Omental fat pad (tissue), 4 donors: ENCODE measurements at places on chromosomes 2 and 18. TPM values are rescaled to one million over a fixed set of nuclear protein-coding genes. Genes with fewer than 3 reads are reported as not detected.

DNA sequence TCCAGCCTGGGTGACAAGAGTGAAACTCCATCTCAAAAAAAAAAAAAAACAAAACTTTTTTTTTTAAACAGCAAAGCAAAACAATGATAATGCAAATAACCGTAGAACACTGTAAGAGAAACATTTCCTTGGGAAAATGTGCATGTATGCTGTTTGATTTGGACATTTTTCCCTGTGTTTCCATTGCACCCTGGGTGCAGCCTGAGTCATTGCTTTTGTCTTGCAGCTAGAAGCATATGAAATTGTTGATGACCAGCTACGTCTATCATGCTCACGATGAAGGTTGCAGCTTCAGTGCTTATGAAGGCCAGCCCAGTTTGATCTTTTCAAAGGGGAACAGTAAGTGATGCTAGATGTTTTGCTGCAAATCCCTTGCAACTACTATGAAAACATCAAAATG lies 41.5 kb downstream of the MOGAT1 start:
- no peak for DNase-seq

GRCh38 chr2:36634981-36635597 lies 37.1 kb upstream of the FEZ2 start:
- no peak for DNase-seq

DNA sequence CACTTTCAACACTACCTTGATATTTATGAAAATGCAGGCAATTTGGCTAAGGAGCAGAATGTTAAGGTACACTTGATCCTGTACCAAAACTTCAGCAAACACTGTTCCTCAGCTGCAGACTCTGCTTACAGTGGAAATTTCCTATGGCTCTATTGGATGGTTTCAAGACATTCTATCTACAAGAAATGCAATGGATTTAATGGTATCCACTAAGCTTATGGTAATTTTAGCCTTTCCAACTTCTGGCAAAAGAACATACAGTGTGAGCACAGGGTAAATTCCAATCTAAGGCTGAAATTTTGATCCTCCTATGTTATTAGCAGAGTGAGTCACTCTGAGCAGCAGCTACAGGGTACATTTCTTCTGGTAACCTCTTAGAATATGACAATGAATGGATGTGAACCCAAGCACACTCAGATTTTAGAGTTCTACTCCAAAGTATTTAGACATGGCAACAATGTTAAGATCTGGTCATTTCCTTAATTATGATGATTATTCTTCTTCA lies 361.8 kb upstream of the PIK3C3 start:
- DNase-seq, result no peak

DNA sequence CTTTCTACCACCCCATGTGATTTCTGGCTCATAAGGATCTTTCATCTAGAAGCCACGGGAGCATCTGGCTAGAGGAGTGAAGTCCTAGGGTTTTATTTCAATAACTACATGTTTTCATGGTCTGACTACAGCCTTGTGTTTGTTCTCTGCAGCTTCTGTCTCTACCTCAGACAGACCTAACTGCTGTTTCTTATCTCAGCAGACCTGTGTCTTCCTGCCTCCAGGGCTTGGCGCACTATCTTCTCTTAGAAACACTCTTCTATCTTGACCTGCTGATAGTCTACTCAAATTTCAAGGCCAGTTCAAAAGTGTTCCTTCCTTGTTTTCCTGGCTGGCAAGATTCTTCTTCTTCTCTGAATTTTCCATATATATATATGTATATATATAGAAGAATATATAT lies 11.0 kb upstream of the TRIB2 start:
- no peak for DNase-seq

DNA sequence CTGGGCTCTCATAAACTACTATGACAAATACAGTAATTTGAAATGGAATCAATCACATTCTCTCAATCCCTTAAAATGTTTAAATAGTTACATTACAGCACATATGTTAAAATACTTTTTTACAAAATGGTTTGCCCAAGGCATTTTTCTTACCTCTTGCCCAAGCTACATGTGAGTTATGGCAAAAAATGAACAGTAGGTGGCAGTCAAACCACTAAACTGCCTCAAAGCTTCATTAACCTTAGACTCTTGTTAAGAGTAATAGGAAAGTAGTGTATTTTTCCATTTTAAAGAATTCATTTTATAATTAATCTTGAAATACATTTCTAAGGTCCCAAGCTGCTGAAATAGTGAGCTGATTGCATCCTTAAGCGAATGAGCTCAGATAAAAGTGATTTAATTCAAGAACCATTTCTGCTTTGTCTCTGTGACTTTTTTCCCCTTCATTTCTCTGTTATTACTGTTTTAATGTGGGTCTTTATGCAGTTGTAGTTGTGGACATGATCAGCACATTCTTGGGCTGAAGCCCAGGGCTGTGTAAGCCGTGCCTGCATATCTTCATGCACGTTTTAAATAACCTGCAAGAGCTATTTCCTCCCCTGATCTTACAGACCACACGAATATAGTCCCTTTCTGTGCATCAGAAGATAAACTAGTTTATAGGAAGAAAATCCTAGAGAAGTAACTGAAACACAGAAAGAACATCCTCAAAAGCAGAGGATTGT lies 311.8 kb downstream of the LNPK start:
- no peak for DNase-seq

GRCh38 chr2:159714247-159714930 lies 2.1 kb downstream of the MARCHF7 start:
- DNase-seq, result no peak

GRCh38 chr2:223235986-223236385 lies 184.0 kb downstream of the KCNE4 start:
- no peak for DNase-seq

DNA sequence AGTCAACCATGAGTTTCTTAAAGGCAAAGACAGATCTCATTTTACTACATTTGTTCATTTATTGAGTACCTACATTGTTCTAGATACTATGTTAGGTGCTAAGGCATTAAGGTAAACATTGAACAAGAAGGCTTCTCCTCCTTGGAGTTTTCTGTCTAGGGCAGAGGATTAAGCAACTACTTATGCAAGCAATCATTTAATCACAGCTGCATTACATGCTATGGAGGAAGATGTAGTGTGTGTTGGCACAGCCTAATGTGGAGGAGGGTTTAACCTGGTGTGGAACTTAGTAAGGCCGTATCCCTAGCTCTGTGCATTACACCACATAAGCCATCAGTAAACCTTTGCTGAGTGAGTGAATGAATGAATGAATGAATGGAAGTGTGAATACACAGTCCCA lies 106.5 kb upstream of the MAP3K20 start:
- no peak for DNase-seq

GRCh38 chr18:47150824-47151366 lies 595 bp upstream of the HDHD2 start:
- DNase-seq, result no peak

SKOR2 gene
- not detected for total RNA-seq
